ENCODE measurements at places on chromosomes 1 and 21.
A peak's percentile ranks its signal among the peaks of the same experiment; 100 is the strongest.

GRCh38 chr1:170872663-170873062, 62.7 kb upstream of the MROH9 start:
- no peak for DNase-seq

DNA sequence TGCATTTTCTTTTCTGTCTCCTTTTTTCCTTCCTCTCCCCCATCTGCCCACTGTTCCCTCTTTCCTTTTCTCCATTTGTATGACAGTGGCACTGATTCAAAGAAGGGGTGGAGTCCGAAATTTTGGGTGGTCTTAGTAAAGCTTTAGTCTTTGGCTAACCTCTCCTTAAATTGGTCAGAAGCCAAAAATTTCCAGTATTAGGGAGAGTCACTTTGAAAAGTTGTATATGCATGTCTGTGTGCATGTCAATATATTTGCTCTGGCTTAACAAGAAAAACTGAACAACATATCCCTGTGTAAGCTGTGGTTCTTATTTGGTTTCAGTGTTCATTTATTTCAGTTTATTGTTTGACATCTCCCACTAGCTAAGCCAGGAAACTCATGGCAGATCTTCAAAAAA, 314.8 kb upstream of the CXADR start:
- no peak for DNase-seq

DNA sequence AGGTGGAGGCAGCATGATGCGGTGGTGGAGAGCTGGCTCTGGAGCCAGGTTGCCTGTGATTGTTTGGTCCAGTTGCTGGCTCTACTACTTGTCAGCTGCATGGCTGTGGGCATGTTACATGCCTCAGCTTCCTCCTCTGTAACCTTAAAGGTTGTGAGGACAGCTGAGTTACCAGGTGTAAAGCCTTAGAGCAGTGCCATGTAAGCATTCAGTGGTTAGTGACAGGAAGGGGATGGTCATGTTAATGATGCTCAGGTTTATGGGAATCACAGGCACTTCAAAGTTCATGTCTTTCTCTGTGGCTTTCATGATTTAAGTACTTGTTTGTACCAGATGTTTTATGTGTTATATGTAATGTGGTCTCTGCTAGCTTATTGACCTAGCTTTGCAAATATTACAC, 32.6 kb downstream of the PTGFRN start:
- no peak for DNase-seq

GRCh38 chr1:18932387-18932786, 24.1 kb downstream of the IFFO2 start:
- DNase-seq: no peak

DNA sequence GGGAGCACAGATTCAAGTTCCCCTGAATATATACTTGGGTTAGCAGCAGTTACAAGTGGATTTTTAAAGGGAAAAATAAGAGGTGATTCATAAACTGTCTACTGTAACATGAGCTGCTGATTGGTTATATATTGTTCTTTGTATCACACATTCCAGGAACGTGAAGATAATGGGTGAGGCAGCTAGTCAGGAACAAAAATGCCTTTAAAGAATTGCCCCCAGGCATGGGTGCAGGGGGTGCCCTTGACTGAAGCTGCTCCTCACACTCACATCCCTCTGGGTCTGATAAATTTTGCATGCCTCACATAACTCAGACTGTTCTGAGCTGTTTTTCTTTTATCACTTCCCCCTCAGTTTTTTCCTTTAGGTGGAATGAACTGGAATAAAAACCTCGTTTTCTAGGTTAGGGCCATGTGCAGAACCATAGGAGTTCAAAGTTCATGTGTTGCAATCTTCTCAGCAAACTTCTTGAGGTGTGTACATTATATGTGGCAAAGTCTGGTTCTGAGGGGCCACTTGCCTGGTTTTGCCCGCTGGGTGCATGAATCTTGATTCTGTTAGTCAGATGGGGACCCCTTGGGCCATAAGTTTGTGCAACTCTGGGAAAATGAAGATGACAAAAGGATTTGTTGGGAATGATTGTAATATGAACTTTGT, 21.1 kb downstream of the TBX19 start:
- peak; percentile 33 for DNase-seq

GRCh38 chr1:76153841-76154205, 79.3 kb downstream of the ST6GALNAC3 start:
- DNase-seq: no peak

DNA sequence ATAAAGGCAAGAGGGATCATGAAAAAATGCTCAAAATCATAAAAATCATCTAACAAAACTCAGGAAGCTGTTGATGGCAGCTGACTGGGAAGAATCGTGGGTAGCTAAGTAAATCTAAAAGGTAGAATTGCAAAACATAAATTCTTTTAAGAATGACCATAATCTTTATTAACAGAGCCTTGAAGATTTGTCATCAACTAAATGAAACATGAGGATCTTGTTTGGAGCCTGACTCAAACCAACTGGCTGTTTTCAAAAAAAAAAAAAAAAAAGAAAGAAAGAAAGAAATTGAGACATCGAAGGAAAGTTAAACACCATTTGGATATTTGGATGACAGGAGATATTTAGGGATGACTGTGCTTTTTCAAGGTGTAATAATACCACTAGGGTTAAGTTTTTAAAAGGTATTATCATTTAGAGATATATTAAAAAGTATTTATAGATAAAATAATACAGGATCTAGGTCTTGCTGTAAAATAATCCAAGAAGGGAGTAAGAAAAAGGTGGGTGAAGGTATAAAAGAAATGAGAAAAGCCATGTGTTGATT, 48.6 kb downstream of the CD34 start:
- peak; percentile 27 for DNase-seq

- DNase-seq: peak; percentile 28
Measured at GRCh38 chr1:172723251-172723650, 64.3 kb downstream of the FASLG start.

DNA sequence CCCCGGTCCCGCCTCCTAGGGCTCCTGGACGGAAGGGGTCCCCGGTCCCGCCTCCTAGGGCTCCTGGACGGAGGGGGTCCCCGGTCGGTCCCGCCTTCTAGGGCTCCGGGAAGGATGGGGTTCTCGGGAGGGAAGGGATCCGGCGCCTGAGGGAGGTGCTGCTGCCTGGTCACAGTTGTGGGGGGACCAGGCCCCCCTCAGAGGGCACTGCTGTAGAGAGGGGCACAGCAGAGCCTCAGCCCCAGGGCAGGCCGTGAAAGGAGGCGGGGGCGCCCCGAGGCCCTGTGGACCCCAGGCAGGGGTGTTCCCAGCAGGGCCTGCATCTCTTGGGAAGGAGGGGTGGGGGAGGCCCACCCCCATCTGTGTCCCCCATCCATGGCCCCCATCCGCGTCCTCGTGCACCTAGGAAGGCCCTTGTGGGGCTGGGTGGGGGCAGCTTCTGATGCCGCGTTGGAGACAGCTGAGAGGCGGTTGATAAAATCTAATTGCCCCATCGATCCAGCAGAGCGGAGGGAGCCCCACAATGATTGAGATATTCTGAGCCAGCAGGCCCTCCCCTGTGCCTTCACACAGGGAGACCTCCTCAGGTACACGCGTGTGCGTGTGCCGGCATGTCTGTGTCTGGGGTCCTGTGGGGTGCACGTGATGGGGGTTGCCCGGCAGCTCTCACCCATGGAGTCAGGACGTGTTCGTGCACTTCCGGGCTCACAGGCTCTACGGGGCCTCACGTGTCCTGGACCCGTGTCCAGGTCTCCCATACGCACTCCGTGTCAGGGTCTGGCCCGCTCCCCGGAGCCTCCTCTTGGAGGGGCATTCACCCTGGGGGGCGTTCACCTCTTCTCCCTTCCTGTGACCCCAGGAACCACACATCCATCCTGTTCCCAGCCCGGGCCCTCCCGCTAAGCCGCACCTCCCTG, 12.9 kb downstream of the SAMD11 start:
- DNase-seq: no peak

DNA sequence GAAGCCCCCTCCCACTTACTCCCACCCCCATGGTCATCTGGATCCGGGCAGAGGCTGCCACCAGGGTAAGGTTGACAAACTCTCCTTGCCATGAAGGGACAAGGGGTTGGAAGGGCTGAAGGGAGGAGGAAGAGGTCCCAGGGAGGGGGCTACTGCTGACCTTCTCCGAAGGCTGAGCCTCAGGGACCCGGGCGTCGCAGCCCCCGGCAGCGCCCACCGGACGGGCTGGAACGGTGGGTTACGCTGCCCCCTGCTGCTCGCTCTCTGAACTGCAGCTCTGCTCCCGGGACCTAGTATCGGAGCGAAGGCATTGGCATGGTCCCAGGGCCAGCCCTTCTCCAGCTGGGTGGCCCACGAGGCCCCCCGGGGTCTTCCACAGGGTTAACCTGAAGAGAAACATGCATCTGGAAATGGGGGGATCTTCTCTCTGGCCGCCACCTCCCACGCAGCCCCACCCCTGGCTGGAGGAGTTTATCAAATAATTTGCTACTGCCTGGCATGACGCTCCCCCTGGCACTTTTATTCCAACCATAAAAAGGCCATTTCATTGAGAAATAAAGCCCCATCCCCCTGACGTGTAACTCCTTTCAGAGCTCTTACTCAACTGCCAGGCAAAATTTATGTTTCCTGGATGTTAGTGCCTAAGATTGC, 70.4 kb upstream of the TARDBP start:
- peak; percentile 32 for DNase-seq

DNA sequence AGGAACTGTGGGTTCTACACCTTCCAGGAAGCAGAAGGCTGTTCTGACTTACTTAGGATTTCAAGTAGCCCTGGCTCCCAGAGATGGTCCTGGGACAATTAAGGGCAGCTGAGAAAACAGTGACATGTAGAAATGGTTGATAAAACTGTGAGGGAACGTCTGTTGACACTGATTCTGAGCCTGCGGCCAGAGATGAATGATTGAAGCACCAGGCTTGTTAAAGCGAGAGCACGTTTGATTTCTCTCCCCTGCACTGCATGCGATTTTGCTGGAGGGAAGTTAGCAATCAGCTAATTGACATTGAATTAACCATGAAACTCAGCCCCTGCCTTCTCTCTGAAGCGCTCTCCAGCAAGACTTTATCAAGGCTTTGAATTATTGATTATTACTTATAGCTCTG, 29.9 kb upstream of the POU3F1 start:
- no peak for DNase-seq

GRCh38 chr1:219062161-219062560, 111.5 kb upstream of the LYPLAL1 start:
- DNase-seq: no peak

GRCh38 chr1:27150641-27151040, 4.3 kb downstream of the SLC9A1 start:
- no peak for DNase-seq

DNA sequence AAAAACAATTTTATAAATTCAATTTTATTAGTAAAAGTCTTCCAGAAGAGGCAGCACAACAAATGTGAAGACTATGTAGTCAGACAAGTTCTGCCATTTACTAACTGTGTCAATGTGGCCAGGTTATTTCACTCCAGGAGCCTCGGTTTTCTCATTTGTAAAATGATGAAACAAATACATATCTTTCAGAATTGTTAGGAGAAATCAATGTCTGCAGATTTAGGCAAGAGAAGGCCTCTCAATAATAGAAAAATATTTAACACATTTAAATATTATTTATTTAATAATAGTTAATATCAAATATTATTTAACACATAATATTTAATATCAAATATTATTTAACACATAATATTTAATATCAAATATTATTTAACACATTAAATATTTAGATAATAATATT, 75.6 kb upstream of the PTGFR start:
- DNase-seq: no peak

GRCh38 chr1:10628685-10629084, 153.9 kb downstream of the PEX14 start:
- no peak for DNase-seq

- DNase-seq: no peak
Measured at GRCh38 chr1:182811975-182812722, 22.6 kb downstream of the NPL start.

DNA sequence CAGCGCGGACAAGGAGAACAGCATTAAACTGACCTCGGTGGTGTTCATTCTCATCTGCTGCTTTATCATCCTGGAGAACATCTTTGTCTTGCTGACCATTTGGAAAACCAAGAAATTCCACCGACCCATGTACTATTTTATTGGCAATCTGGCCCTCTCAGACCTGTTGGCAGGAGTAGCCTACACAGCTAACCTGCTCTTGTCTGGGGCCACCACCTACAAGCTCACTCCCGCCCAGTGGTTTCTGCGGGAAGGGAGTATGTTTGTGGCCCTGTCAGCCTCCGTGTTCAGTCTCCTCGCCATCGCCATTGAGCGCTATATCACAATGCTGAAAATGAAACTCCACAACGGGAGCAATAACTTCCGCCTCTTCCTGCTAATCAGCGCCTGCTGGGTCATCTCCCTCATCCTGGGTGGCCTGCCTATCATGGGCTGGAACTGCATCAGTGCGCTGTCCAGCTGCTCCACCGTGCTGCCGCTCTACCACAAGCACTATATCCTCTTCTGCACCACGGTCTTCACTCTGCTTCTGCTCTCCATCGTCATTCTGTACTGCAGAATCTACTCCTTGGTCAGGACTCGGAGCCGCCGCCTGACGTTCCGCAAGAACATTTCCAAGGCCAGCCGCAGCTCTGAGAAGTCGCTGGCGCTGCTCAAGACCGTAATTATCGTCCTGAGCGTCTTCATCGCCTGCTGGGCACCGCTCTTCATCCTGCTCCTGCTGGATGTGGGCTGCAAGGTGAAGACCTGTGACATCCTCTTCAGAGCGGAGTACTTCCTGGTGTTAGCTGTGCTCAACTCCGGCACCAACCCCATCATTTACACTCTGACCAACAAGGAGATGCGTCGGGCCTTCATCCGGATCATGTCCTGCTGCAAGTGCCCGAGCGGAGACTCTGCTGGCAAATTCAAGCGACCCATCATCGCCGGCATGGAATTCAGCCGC, 2.5 kb downstream of the S1PR1 start:
- no peak for DNase-seq

DNA sequence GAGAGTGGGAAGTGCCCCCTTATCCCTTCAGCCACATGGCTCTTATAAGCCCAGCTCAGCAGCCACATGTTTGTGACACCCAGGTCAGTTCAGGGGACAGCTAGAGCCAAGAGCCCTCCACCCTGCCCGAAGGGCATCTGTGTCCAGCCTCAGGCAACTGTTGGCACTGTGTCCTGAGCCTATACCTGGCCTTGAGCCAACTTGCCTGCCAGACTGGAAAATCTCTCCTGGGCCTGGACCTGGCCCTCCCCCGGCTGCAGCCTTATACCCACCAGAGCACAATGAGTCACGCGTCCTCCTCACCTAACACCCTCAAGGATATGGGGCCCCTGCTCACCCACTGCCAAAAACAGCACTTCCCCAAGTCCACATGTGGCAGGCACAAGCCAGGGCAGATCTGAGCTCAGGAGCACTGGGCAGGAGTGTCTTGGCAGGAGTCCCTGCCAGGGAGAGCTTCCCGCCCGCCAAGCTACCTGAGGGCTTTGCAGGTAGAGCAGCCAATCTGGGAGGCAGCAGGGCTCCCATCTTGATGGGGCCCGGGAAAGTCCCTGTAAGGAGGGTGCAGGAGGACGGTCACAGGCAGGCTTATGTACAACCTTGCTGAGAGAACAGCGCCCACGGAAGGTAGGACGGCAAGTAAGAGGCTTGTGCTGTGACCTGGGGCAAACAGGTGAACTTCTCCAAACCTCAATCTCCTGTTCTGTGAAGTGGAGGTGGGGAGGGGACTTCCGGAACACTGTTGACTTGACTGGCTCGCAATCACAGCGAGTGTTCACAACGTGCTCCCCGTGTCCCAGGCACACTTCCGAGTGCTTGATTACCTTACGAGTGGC, 19.8 kb upstream of the HSPG2 start:
- DNase-seq: no peak

- no peak for DNase-seq
Measured at GRCh38 chr1:229986737-229987337, 80.2 kb upstream of the GALNT2 start.

GRCh38 chr1:76687307-76688175, 179.7 kb upstream of the ST6GALNAC5 start:
- no peak for DNase-seq
